ENCODE measurements at places on chromosomes 5 and 9.
A peak's percentile ranks its signal among the peaks of the same experiment; 100 is the strongest.

DNA sequence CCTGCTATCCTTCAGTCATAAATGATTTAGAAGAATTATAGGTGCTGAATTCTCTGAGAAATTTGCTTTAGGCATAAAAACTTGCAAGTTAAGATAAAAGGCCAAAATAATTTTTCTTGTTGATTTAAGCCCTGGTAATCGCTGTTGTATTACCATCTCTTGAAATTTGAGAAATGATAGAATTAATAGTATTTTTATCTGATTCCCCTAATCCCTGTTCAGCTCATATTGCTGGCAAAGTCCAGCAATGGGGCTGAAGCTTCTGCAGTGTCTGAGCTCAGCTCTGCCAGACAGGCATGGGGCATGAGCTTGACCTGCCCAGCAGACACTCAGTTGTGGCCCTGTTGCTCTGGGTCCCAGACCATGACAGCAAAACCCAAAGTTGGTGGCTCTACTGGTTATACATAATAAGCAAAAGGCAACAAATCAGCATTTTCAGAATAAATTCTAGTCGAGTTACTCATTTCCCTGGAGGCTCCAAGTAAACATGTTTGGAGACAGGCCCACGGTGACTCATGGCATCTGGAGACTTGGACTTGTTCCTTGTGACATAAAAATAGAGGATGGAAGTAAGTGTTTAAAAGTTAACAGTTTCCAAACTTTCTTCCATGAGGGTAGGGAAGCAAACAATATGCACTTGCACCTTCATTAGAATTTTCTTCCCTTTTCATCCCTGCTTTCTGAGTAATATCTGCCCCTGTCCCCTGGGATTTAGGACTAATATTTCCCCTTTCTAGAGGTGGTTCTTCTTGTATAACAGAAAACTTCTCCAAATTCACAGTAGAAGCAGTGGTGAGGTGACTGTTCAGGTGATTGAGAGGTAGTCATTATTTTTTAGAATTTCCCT, 60.2 kb upstream of the SLC2A8 start:
- no peak for DNase-seq

GRCh38 chr5:171506951-171507350, 87.5 kb downstream of the FGF18 start:
- DNase-seq: no peak

DNA sequence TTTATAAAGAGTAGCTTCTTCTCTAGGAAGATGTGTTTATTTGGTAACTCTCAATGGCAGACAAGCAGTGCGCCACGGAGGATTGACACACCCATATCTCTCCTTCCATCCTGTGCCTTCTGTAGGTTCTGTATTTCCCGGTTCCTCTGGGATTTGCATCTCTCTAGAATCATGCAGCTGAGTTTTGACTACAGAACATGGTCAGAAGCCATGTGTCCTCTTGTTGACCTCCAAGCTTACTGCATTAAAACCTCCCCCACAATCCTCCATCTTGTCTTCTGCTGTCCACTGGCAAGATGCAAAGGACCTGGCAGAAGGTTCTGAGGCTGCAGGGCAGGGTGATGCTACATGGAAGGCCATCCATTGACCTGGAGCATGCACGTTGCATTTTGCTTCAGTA, 482.0 kb downstream of the DMRT2 start:
- DNase-seq: no peak

DNA sequence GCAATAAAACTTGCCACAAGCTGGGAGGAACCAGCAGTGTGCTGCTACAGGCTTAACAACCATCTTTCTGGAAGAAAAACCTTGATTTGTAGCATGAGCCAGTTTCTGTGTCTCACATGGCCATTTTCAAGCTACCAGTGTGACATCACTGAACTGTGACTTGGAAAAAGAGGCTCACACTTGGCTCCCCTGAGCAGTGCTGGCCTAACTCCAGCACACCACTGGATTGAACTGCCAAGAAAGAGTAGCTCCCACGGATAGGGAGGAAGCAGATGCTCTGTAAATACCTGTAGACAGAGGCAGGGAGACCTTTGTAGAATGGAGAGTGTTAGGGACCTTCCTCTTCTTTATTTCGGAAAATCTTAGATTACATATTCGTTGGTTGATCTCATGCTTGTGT, 197.9 kb downstream of the SH3GL2 start:
- DNase-seq: no peak

DNA sequence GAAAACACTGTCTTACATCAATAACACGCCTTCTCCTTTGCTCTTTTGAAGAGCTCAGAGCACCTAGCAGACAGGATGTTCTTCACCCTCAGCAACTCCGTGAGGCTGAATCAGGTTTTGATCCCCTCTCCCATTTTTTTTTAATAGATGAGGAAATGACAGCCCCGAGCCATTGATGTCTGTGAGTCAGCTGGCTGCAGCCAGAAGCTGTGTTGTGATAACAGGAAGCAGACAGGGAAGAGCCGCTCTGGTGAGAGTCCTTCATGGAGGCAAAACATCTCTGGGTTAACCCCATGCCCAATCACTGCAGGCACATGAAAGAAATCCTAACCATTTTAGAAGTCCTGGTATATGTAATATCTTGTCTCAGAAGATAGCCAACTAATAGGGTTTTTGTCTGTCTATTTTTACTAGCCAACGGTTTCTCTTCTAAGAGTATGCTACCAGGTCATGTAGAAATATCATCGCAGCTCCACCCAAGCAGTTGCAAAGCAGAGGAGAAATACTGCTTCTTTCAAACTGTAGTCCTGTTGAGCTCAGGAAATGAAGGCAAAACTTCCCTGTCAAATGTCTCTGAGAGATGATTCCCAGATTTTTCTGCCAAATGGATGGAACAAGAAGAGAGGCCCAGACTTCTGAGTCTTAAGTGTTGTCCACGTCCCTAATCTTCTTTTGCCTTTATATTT, 568.9 kb downstream of the CCDC171 start:
- DNase-seq: no peak

DNA sequence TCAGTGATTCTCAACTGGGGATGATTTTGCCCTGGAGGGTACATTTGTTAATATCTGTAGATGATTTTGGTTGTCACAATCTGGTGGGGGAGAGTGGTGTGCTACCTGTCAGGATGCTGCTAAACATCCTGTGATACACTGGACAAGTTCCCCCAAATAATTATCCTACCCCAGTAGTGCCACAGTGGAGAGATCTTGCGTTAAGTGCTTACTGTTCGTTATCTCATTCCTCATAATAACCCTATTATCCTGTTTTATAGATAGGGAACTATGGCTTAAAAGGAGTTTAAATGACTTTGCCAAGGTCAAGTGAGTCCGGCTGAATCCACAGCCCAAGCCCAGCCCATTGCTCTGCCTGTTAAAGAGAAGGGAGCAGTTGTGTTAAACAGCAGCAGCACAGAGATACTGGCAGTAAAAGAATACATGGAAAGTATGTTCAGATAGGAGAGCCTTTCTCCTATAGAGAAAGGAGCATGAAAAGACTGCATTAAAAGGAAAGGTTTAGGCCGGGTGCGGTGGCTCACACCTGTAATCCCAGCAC, 15.4 kb downstream of the CNOT8 start:
- no peak for DNase-seq

DNA sequence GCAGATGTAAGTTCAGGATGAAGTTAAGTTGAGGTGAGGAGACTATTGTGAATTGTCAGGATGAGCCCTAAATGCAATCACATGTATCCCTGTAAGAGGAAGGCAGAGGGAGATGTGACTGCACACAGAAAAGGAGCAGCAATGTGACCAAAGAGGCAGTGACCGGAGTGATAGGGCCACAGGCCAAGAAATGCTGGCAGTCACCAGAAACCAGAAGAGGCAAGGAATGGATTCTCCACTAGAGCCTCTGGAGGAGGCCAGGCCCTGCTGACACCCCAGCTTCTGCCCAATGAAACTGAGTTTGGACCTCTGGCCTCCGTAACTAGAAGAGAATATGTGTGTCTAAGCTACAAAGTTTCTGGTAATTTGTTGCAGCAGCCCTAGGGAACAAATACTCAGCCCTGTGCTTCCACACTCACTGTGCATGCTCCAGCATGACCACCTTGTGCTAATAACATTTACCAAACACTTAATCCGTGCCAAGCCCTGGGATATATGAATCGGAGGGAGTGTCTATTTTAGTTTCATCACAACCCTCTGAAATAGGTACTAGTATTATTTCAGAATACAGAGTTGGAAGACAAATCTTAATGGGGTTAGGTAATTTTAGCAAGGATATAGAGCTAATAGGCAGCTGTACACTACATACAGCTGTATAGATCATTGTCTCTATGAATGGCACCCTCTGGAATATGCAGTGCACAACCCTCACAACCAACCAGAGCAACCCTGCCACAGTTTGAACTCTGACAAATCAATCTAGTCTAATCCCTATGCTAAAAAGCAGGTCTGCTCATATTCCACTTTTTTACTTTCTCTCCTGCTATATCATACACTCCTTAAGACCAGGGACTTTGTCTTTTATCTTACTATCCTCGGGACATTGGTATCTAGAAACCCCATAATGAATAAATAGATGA, 7.8 kb upstream of the GPX8 start:
- DNase-seq: no peak

DNA sequence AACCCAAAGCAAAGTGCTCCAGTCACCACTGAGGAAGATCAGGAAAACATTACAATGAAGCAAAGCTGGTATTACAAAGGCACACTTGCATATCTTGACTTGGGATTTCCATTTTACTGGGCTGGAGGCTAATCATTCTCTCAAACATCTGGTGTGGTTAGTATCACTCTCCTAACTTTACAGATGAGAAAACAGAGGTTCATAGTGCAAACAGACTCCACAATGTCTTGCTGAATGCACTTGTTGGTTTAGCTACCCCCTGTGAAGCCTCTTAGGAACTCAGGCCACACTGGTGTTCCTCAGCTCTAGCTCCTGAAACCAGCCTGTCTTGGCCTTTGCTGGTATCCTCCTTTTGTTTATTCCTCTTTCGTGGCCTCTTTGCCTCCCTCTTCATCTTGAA, 29.5 kb upstream of the SMAD5 start:
- DNase-seq: no peak

DNA sequence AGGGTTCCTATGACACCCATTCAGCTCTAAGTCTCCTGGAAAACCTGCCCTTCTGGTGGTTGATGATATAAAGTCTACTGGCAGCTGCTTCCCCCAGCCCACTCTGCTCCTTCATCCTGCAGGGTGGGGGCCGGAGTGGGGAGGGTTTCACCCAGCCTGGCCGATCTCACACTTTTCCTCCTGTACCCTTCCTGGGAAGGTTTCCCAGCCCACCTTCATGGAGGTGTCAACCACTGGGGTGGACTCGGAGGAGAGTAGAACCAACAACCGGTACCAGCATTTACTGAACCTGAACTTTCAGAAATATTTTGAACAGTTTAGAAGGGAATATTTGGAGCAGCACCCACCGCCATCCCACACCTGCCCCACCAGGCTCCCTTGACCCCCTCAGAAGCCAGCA, 30.4 kb downstream of the ROR2 start:
- no peak for DNase-seq

- peak; percentile 72 for DNase-seq
Measured at GRCh38 chr9:92740446-92740961, 24.1 kb downstream of the BICD2 start.

DNA sequence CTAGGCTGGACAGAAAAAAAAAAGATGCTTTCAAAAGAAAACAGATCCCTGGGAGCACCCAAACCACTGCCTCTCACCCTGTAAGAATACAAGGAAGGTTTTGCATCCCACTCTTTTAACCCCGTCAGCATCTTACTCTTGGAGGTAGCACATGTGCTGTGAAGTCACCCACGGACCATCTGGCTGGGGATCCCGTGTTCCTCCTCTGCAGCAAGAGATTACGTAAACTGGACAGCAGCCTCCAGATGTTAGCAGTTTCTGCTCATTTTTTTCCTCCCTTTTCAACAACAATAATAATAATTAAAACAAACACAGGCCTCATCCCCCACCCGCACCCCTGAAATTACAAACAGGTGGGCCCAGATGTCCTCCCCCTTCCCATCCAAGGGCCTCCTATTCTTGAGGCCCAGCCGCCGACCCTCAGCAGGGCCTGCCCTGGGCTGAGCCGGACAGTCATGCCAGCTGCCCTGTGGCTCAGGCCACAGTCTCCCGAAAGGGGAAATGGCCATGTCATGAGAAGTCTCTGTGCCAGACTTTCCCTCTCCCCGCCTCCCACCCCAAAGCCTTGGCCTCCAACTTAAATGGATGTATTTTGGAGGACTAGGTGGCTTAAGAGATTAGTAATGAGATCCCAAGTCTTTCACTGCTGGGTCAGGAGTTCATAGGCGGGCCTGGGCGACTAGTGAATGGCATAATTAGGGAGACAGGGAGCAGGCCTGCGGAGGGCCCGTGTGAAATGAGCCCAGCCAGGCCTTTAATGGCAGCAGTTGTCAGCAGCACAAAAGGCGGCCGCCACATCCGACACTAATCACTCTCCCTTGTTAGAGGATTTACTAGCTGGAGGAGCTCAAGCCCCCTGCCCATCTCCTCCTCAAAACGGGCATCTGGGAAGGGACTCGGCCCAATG, 165.1 kb downstream of the PAPPA start:
- no peak for DNase-seq

- no peak for DNase-seq
Measured at GRCh38 chr9:13688990-13689600, 409.6 kb upstream of the MPDZ start.

DNA sequence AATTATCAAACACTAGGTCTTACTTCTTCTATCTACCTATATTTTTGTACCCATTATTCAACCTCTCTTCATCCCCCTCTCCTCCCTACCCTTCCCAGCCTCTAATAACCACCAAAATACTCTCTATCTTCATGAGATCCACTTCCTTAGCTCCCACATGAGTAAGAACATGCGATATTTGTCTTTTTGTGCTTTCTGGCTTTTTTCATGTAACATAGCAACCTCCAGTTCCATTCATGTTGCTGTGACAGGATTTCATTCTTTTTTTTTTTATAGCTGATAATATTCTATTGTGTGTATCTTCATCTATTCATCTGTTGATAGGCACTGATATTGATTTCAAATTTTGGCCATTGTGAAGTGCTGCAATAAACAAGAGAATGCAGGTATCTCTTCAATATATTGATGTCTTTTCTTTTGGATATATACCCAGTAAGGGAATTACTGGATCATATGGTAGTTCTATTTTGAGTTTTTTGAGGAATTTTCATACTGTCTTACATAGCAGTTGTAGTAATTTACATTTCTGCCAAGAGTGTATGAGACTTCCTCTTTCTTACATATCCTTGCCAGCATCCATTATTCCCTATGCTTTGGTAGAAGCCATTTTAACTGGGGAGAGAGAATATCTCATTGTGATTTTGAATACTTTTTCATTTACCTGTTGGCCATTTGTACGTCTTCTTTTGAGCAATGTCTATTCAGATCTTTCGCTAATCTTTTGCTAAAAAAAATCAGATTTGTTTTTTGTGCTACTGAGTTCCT, 156.8 kb downstream of the DCP2 start:
- no peak for DNase-seq

DNA sequence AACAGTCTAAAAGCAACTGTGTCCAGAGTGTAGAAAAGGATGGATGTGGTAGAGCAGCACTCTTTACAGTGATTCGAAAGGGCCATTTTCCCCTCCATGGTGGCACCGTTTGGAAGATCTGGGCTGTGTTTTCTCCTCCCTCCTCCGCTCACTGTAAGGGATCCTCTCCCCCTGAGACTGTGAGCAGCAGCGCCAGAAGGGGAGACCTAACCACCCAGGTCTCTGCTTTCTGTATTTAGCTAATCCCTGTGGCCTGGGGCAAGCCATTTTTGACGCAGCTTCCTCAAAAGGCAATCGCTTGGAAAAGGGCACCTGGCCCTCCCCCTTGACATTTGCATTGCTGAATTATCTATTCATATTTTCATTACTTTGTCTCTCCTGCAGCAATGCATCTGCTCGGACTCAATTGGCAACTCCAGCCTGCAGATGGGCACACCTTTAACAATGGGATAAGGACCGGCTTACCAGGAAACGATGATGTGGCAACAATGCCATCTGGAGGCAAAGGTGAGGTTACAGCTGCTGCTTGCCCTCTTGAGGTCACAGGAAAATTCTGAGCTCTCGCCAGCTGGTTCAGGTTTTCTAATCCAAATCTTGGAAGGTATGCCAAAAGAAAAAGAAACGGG, 244.3 kb upstream of the WWC1 start:
- no peak for DNase-seq

All from chondrocyte (in vitro differentiated cells).